ENCODE measurements at places on chromosomes 5 and 9. TPM values are rescaled to one million over a fixed set of nuclear protein-coding genes. Genes with fewer than 3 reads are reported as not detected.

DNA sequence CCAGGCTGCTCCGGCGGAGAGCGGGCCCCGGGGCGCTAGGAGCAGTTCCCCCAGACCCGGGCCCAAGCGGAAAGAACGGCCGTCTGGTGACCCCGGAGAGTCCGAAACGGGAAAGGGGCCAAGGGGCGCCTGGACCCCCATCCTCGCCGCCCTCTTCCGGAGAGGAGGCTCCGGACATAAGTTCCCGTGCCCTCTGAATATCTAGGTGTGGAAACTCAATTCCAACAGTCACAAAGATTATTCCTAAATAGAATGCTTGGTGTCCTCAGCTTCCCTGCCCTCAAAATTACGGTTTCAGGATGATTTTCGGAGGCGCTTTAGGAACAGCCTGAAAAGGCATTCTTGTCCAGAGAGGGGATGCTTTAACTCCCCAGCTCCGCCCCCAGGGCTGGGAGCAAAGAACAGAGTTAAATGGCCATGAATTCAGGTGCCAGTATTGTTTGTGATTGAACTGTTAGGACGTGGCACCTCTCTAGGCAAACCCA, 681 bp upstream of the LHFPL2 start:
- peak; percentile 37 for DNase-seq

DNA sequence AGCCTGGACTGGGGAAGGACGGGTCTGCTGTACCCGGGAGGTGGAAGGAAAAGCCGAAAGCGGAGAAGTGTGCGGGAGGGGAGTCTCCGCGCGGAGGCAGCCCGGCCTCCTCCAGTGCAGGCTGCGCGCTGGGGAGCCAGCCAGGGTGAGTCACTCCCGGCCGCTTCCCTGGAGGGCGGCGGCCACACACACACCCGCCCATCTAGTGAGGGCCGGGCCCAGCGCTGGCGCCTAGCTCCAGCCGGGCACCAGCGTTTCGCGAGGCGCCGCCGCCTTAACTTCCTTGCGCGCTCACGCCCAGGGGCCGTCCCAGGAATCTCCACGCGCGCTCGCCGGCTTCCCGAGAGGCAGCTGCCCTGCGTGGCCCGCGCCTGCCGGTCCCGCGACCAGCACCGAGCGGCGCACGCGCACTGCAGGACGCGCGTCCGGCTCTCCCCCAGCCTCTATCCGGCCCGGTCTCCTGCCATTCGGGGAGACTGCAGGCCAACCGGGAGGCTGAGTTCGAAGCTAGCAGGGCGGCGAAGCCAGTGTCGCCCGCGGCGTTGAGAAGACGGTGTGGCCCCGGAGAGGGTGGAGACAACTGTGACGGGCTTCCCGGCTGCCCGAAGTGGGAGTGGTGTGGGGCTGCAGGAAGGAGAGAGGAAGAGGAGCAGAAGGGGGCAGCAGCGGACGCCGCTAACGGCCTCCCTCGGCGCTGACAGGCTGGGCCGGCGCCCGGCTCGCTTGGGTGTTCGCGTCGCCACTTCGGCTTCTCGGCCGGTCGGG, at the start of gene JAK2:
Gene JAK2, plus strand, starts transcription at position 652 of the 765 bp plus-strand sequence. CDS start 36,716 bp downstream, outside the sequence.
- peak; percentile 97 for DNase-seq

GRCh38 chr5:39721394-39721793, 296.6 kb upstream of the DAB2 start:
- DNase-seq, result no peak

DNA sequence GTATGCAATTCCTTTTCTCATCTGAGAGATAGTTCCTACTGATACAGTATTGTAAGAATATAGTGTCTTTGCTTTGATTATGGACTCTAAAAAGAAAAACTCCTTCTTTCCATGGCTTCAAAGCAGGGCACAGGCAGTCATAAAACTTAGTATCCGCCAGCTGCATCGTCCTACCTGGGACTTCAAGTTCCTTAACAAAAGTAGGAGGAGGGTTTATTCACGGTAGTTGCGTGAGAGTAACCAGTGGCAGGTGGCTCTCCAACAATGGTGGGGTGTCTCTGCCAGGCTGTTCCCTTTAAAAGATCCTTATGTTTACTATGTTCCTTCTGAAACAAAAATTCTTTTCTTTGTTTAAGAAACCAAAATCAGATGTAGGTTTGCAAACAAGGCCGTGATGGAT, 173.5 kb upstream of the DMAC1 start:
- DNase-seq, result no peak

GRCh38 chr5:133818869-133819600, 149.4 kb downstream of the C5orf15 start:
- no peak for DNase-seq

TUSC1 gene
- 29.0 TPM for total RNA-seq

Measured in M059J (cell line).